Pulmonary artery endothelial cell (primary cell): ENCODE measurements at places on chromosomes 6 and 20.
A peak's percentile ranks its signal among the peaks of the same experiment; 100 is the strongest.

DNA sequence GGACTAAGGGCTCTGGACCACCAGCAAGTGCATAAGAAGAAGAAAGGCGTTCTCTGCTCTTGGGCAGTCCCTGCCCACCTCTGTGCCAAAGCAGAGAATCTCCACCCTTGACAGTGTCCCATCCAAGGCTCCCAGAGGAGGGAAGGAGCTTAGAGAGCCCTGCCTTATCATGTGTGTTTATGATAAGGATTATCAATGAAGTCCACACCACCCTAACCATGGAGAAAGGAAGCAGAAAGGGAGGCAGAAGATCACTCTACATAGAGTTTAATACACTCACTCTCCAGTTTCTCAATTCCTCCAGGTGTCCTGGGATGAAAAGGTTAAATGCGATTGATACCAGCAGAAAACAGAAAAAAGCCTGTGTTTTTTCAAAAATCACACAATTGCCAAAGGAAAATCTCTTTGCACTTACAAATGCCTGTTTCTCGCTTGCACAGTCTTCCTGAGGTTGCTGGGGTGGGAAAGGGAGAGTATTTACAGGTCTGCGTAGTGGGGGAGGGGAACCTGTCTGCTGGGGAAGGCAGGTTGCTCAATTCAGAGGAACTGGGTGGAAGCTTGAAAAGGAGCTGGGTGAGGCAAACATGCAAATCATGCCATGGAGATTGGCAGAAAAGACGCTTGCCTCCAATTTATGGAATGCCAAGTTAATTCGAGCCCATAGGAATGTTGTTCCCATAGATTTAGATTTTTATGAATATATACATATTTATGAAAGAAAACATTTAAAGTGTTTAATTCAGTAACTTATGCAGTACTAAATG, 104.0 kb downstream of the EYA2 start:
- no peak for DNase-seq

DNA sequence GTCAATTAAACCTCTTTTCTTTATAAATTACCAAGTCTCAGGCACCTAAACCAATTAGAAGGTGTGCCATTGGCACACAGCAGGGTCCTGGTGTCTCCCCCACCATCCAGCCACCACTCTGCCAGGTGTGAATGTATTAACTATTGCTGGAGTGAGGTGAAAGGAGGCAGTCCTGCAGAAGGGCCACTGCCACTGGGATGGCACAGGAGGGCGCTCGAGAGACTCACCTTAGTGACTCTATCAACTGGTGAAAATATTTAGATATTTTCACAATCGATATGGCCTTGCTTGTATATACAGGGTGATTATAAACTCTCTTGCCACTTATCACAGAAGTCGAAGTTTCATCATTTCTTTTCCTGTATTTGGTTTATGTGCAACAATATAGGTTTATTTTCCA, 145.6 kb upstream of the ESR1 start:
- DNase-seq = no peak

DNA sequence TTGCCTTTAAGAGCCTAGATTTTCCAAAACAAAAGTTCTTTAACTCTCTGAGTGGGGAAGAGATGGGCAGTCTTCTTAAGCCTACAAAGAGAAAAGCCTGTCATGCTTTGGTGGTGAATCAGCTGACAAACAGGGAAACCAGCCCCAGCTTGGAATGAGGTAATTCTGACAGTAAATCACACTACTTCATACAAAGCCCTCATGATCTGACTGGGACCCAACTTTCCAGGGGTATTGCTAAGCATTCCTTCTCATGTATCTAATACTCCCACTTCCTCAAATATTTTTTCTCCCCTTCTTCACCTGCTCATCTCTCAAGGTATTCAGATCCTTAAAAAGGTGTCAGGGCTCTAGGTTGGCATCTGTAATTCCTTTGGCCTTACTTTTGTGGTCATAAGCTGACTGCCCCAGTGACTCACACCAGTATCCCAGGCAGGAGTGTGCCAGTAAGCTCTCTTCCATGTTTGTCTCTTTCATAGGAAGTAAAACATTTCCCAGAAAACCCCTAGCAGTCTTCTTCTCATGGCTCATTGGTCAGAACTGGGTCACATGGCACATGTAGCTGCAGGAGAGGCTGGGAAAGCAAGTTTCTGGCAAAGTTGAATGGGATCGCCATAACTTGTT, 15.0 kb upstream of the TBC1D22B start:
- DNase-seq = peak; percentile 94

DNA sequence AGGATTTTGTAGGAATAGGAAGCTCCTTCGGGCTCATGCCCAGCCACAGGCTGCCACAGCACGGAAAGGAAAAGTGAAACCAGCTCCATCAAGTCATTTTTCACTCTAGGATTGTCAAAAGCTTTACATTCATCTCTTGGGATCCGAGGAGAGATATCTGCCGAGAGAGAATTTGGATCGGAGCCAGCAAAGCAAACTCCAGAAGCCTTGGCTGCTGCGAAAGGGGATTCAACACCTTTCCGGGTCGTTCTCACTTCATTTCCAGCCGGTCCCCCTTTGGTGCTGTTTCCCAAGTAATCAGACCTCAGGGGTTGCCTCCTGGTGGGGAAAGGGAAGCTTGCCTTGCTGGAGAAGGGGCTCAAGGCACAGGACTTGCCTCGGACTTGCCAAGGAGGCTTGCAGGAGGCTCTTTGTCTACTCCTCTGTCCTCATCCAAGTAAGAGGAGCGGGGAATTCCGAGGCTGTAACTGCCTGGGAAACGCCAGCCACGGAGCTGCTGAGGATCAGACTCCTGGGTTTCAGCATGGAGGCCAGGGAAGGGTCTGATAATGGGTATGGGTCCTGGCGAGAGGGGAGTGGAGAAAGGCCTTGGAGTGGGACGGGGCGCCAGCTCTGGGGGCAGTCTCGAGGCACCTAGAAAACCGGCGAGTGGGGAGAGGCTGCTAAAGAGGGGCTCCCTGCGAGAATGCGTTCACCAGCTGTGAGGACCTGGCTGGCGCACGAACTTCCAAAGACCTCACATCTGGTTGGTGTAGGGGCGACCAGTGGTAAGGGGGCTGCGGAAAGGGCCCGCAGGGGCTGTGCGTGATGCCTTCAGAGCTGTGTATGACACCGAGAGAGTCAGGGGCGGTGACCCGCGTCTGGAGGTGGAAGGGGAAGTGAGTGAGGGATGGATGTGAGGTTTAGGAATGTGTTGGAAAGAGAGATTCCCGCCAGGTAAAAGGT, 702 bp downstream of the ETV7 start:
- peak; percentile 35 for DNase-seq

DNA sequence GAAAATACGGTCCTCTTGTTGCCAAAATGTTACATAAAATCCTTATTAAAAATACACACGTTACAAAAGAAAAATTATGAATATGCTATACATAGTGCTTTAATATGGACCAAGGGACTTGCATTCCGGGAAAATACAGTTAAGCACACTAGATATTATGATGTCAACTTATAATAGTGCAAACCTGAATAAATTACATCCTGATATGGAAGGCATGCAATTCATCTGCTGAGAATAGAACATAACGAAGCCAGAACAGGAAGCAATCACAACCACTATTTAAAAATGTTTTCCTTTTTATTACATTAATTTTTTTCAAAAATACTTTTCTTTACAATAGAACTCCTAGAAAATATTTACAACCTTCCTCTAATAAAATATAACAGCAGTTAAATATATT, 7.8 kb upstream of the MRPS10 start:
- no peak for DNase-seq

DNA sequence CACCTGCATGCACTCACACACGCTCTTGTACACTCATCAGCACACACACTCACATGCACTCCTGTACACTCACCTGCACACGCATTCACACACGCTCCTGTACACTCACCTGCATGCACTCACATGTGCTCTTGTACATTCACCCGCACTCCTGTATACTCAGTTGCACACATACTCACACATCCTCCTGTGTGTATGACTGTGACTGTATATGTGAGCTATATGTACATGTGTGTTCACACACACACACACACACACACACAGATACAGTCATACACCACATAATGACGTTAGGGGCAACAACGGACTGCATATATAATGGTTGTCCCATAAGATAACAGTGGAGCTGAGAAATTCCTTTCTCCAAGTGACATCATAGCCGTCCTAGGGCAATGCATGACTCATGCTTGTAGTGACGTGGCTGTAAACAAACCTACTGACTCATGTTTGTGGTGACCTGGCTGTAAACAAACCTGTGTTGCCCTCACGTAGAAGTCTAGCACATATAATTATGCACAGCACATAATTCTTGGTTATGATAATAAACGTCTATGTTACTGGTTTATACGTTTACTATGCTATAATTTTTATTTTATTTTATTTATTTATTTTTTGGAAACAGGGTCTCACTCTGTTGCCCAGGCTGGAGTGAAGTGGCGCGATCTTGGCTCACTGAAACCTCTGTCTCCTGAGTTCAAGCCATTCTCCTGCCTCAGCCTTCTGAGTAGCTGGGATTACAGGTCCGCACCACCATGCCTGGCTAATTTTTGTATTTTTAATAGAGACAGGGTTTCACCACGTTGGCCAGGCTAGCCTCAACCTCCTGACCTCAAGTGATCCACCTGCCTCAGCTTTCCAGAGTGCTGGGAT, 22.8 kb upstream of the TAF4 start:
- DNase-seq = peak; percentile 36

DNA sequence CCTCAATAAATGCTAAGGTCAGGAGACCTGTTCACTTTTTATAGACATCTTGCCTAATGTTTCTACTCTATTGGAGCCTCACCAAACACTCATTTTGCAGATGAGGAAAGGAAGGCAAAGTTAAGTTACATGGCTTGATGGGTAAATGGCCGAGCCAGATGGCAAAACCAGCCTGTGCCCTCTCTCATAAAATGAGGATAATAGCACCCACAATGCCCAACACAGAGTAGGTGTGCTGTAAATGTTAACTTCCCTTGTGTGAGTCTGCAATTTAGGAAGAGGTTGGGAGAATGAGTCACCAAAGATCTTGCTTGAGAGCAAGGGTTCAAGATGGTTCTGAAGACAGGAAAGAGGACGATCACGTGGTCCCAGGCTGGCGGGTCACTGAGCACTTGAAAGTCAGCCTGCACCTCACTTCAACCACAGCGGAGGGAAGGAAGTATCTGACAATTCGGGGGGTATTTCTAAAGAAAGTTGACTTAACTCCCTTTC, 3.3 kb downstream of the KCNK5 start:
- no peak for DNase-seq

DNA sequence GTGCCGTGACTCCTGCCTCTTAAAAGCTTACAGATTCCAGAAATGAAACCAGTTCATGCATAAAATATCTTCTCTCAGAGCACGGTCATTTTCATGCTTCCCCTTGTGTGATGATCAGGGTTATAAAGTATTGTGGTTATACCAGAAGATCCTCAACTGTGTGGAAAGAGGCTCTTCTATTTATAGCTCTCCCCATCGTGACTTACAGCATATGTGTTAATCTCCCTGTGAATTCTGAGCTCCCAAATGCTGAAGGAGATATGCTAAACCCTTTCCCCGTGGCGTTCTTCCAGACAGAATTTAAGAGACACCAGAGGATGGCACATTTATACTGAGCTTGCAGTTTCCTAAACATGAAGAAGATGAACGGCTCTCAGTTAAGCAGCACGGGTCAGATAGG, 158.8 kb downstream of the CDH26 start:
- no peak for DNase-seq

GRCh38 chr6:5553767-5554166, 292.5 kb downstream of the FARS2 start:
- no peak for DNase-seq

- no peak for DNase-seq
Measured at GRCh38 chr6:3530515-3530914, 73.7 kb upstream of the SLC22A23 start.

DNA sequence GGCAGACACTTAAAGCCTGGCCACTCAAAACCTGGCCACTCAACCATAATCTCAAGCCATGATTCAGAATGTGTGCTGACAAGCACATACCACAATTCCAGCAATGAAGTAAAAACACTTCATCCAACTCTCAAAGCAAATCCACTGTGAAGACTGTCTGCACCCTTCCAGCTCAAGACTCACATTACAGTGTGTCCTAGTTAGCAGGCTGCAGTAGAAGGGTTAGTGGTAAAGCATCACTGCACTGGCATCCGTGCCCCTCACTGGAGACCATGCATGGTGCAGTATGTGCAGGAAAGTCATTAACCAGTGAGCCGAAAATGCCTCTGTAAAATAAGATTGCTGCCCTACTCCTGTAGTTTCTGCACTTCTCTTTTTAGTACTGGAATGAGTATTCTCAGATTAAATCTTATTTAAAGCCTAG, 43.4 kb downstream of the SLC23A2 start:
- no peak for DNase-seq
